ENCODE measurements at places on chromosomes 5 and 9.

- no peak for DNase-seq
Measured at GRCh38 chr5:176625966-176626875, 4.1 kb downstream of the SNCB start.

- no peak for DNase-seq
Measured at GRCh38 chr9:32497921-32498320, 28.1 kb downstream of the RIGI start.

GRCh38 chr5:125140855-125141254 lies 394.4 kb upstream of the ZNF608 start:
- peak; percentile 69 for DNase-seq

- peak; percentile 67 for DNase-seq
Measured at GRCh38 chr5:15009420-15009819, 137.8 kb upstream of the ANKH start.

DNA sequence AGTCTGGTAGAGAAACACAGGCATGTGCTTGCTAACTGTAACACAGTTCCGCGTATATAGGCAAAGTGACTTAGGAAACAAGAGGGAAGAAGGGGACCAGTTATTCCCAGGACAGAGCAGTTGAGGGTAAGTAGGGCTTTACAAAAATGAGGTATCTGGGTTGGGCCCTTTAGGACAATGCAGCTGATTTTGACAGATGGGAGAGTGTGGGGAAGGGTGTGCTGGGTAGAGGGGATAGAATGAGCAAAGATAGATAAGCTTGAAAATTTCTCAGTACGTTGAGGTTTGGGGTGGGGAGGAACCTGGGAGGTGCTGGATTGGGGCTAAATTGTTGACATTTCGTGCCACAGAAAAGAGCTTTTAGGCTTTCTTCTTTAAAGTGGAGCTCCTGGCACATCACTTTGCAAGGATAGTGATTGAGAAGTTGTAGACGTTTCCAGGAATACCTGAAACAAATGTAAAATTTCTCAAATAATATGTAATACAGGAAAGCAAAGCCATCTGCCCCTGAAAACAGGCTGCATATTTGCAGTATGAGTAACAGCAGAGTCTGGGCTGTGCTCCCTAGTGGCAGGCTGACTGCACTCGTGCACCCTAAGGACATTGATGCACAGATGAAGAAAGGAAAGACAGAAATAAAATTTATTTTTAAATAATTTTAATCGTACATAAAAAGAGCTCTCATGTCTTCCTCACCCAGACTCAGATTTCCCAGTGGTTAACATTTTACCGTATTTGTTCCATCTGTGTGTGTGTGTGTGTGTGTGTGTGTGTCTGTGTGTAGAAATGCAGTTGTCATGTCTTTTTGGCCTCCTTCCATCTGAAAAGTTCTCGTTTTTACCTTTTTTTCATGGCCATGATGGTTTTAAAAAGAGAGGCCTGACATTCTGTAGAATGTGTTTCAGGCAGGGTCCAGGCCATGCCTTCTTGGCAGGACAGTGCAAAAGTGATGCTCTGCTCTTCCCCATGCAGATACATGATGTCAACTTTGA lies 144.9 kb upstream of the DMRT1 start:
- DNase-seq: peak; percentile 85

DNA sequence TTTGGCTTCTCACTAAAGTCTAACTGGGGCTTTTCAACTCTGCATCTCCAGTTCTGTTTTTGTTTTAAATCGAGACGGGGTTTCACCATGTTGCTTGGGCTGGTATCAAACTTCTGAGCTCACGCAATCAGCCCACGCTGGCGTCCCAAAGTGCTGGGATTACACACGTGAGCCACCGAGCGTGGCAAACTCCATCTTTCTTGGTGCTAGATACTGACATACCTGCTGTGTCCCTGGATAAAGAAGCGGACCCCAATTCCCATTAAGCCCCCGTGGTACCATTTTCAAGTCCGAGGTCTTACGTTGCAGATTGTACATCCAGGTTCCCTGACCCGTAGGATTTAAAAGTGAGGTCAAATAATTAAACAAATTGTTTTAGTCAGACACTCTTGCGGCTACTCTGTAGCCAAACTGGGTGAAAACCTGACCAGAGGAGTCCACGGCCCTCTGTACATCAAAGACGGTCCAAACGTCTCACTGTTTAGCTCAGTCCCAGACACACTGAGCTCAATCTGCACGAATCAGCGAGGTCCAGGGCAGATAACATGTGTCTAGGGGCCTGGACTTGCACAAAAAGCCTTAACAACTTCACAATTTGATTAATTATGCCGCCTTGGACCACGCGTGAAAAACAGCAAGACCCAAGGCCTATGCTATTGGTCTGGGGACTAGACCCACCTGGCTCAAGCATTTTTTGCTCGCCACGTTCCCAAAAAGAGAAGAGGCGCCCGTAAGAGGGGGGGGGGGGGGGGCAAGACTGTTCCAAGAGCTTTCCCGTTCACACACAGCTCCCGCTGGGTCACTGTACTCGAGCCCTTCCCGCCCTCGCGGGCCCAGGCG lies 727 bp upstream of the DNAJA1 start:
- peak; percentile 12 for DNase-seq

- no peak for DNase-seq
Measured at GRCh38 chr5:156277290-156277689, 49.7 kb upstream of the SGCD start.

DNA sequence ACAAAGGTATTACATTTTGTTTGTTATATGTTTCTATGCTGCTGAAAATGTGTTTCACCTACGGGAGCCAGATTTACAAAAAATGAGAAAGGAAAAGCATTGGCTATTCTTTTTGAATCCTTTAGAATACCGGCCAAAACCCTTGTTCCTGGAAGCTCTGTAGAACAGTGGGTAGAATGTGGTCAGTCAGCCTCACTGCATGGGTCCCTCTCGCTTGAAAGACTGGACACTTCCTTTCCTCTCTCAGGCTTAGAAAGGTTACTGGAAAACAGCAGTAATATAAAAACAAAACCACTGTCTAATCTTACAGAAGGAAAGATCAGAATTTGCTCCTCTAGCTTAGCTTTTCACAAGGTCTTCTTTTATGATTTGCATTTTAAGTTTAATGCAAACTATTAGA lies 45.1 kb downstream of the OSTF1 start:
- no peak for DNase-seq

GRCh38 chr5:130198927-130199326 lies 294.7 kb downstream of the CHSY3 start:
- peak; percentile 30 for DNase-seq
